ENCODE measurements at places on chromosomes 3 and 15.

- DNase-seq = no peak
Measured at GRCh38 chr3:64489361-64490044, 198.3 kb downstream of the ADAMTS9 start.

DNA sequence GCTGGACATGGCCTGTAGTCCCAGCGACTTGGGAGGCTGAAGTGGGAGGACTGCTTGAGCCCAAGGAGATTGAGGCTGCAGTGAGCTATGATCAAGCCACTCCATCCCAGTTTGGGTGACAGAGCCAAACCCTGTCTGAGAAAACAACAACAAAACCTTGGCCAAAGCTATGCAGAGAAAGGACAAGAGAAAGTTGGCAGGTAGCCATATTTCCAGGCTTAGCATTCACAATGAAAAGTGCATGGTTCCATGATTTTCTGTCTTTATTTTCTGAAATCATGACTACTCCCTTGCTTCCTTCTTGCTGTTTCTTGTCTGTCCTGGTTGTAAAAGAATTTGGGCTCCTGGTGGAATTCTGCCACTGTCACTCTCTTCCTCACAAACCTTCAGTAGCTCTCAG is 284.6 kb upstream of the C2CD4B start:
- no peak for DNase-seq

DNA sequence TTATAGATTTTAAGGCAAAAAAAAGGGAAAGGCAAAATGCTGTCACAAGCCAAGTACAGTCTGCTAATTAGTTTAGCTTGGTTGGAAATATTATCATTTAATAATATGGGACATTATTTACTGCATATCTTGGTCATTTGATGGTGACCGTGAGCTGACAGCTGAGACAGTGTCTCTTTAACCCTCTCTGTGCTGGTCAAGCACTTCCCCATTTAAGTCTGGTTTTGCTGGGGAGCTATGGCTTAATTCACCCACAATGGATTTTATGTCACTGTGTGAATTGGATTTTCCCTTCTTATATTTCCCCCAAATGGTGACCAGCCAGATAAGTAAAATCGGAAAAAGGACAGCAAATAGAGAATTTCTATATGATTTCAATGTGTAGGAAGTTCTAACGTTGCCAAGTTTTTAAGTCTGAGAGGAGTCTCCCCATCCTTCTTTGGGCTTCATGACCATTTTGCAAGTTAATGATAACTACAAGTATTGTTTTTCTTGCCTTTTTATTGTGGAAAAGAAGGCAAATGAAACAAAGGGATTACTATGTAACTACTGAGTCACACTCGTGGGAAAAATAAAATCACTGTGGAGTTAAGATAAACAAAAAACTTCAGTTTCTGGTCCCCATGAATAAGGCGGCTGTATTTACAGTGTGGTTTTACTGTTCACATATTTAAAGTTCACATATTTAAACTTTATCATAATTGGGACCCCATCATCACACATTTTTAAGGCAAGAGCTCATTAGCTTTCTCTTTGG is 373.5 kb downstream of the NR2F2 start:
- DNase-seq = peak; percentile 17

GRCh38 chr3:56724676-56725075 is 41.6 kb upstream of the TASOR start:
- DNase-seq = no peak

- DNase-seq = no peak
Measured at GRCh38 chr15:100247228-100248225, 94.2 kb downstream of the ADAMTS17 start.

GRCh38 chr3:56998076-56998529 is 62.4 kb upstream of the SPATA12 start:
- no peak for DNase-seq
